Adipocyte (in vitro differentiated cells): ENCODE measurements at places on chromosomes 3 and 15.

DNA sequence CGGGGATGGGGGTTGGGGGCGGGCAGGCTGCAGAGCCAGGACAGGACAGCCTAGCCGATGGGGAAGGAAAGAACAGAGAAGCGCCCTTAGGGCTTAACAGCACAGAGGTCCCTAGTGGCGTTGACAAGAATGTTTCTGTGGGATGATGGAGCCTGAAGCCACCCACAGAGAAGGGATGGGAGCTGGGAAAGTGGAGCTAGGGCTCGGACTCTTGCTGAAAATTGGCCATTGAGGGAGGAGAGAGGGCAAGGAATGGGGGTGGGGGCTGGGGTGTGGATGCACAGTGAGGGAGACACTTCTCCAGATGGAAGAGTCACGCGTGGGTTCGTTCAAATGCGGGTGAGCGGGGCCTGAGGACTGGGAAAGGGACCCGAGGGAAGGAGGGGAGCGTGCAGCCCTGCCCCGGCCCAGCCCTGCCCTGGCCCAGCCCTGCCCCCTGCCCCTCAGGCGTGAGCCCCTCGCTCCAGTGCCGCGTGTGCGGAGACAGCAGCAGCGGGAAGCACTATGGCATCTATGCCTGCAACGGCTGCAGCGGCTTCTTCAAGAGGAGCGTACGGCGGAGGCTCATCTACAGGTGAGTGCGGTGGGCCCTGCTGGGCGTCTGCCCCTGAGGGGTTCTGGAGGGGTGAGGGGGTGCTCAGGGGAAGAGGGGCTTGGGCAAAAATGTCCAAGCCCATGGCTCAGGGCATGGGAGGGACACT is 832 bp downstream of the NR2E3 start:
- DNase-seq, result no peak

DNA sequence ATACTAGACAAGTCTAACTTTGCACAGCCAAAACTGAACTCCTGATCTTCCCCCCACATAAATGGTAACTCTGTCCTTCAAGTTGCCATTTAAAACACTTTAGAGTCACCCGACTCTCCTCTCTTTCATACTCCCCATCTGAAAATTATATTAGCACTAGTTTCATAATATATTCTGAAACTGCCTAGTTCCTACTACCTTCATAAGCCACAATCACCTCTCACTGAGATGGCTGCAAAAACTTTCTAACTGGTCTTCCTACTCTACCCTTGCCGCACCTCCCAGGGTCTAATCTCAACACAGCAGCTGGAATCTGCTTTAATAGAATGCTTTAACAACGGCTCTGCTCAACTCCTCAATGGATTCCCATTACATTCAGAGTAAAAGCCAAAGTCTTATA is 55.0 kb downstream of the GLB1 start:
- no peak for DNase-seq

DNA sequence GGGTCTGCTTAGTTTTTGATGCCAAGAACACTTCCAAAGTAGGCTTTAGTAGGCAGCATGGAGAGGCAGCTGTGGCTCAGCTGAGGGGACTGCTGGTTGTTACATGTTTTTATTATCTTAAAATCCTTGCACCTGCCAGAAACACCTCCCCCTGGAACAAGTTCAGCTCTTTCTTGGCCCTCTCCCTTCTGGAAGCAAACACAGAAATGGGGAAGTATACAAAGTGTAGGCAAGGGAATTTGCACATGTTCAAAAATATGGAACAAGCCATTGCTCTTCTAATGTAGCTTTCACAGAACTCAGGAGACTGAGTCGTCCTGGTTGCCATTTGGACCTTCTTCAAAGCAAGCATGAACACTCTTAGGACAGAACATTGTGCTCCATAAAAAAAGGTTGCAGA is 169.1 kb upstream of the SEMA6D start:
- no peak for DNase-seq

DNA sequence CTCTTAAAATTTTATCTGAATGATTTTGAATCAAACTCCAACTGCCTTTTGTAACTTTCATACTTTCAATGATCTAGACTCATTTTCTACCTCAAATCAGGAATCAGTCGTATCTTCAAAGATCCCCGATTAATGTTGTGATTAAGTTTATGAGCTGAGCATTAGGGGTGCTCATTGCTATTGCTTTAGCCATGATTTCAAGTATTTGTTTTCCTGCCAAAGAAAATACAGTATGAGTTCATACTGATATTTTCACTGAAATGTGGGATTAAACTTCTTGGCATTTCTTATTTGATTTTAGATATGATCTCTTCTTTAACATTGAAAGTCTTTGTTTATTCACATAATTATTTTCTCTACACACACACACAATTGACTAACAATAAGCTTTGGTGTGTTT is 785.6 kb downstream of the NTRK3 start:
- DNase-seq, result no peak

DNA sequence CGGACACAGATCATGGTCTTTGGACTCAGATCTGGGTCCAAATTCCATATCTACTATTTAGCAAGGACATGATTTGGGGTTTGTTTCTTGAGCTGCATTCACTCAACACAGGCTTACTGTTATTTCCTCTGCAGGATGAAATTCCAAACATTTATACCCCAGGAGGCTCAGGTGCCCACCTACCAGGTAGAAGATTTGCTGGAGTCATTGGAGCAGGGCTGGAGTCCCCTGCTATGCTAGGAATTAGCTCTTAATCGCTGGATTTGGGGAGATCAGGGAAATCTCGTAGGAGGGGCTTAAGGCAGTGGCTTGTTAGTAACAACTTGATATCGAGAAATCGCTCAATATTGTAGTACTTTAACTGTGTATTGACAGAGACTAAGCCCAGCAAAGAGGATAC is 193.0 kb downstream of the IL20RB start:
- no peak for DNase-seq

DNA sequence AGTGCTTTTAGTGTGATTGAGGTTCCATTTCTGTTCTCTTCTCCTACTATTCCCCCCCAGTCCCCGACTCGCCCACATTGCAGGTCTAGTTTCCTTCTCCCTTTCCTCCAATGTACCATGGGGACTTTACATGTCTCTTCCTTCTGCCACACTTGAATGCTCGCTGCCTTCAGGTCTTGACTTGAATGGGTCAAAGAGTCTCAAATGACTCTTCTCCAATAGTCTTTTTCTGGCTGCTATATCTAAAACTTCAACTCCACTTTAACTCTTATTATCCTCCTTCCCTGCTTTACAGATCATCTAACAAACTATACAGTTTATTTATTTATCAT is 213.9 kb upstream of the SLC2A2 start:
- DNase-seq, result no peak

DNA sequence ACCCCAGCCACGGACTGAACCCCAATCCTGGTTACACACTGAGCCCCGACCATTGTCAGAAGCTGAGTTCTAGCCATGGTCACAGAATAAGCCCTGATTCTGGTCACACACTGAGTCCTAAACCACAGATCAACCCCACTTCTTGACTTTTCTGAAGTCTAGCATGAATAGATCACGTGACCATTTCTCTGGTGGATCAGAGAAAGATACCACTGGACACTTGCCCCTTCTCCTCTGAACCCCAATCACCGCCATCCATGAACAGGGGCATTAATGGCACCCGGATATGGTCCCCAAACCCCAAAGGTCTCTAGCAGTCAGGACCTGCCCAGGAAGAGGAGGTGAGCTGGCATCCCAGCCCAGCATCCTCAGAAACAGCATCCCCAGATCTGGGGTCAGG is 9.1 kb downstream of the HCN4 start:
- no peak for DNase-seq

- DNase-seq, result no peak
Observed at GRCh38 chr3:141677701-141678100, 60.4 kb upstream of the RNF7 start.

DNA sequence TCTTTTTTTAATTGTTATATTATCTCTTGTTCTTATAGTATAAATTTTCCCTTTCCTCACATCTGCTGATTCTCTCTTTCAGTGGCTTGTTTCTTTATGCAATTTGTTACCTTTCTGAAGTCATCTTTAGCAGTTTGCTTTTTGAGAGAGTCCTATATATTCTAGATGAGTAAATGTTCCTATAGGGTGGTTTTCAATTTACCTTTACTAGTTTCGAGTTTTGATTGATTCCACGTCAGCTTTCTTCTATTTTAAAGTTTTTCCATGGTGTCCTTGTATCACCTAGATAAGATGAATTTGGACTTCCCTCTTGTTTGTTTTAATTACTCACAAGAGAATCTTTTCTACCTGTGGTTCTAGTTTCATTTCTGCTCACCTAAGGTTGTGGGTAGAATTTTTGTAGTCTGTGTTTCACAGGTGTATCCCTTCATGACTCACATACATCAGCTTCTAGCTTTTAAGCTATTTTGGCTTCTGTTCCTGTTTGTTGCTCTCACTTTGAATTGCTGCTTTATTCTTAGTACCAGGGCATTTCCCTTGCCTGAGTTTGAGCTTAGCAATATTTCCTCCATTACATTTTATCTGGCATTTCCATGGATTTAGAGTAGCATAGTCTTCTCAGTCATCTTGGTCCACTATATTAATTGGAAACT is 6.4 kb downstream of the TEX9 start:
- no peak for DNase-seq

DNA sequence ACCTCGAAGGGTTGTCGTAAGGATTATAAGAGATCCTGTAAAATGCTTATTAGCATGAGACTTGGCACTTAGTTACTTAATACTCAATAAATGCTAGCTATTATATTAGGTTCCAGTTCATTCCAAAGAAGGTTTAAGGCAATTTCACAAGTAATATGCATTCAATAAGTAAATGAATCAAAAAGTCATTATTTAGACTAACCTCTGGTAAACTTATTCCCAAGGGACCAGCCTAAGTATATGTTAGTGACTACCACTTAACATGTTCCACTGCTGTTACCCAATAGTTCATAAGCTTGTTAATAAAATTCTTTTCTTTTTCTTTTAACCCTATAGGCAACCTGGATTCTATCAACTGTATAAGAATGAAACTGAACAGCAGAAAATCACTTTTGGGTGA is 5.1 kb downstream of the PDCD10 start:
- no peak for DNase-seq

DNA sequence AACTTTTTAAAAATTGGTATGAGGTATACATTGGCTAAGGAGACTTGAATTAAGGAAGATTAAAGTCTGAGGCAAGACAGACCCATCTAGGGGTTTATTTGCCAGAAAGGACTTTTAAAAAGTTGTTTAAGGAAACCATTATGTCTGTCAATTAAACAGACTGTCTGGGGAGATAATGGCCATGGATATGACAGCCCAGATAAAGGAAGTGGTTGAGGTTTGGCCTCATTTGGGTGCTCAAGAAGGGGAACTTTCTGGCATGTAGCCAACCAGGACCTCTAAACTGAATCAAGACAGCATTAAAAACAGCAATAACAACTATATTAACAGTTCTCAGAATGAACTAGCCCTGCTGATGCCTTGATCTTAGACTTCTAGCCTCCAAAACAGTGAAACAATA is 9.9 kb upstream of the CD200R1L start:
- no peak for DNase-seq

GRCh38 chr3:30934208-30934550 is 39.7 kb upstream of the GADL1 start:
- peak; percentile 57 for DNase-seq

DNA sequence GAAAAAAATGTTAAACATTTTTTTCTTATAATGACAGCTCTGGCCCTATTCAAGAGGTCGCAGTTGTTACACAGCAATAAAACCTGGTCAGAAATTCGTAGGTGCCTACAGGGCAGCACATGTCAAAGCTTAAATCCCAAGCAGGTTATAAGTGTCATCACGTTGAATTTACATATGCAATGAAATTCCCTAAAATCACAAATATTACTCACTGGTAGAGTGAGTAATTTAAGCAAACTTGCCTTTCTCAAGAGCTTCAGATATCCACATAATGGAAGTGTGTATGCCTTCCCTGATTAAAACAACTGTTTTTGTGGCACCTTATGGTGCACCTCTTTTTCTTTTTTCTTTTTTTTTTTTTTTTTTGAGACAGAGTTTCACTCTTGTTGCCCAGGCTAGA is 90.7 kb upstream of the FNDC3B start:
- DNase-seq, result no peak

DNA sequence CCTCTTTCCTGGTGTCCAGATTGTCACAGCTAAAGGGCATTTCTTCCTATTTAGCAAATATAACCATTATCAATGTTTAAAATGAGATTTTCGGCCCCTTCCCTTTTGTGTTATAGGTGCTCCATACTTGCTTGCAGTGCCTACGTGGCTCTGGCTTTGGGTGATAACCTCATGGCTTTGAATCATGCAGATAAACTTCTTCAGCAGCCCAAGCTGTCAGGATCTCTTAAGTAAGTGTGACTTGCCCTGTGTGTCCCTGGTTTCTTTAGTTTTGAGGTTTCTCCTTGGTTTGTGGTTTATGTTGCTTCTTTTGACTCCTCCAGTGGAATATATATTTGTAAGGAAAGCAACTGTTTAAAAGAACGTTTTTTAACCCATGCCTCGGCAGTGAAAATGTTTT is 58.5 kb upstream of the TRIM71 start:
- DNase-seq, result no peak

GRCh38 chr15:38035701-38036100 is 101.3 kb downstream of the TMCO5A start:
- no peak for DNase-seq

GRCh38 chr3:107800710-107801109 is 277.9 kb downstream of the BBX start:
- DNase-seq, result peak; percentile 25

GRCh38 chr3:13013994-13014754 is 59.1 kb downstream of the IQSEC1 start:
- no peak for DNase-seq

DNA sequence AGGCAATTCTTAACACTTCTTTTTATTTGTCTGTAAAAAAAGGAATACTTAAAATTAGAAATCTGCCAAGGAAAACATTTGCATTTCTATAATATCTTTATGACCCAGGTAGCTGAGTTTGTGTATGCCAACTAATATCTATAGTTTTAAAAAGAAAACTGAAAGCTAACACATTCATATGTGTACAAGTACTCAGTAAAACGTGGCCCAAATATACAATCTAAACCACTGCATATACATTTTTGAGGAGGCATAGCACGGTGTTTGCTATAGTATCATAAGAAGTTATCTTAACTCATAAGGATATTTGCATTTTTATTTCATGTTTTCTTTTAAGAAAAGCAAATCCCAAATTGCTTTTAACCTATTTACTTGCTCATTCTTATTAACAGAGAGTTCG is 172.7 kb downstream of the ZBTB20 start:
- DNase-seq, result no peak

GRCh38 chr15:79015416-79015815 is 70.6 kb upstream of the CTSH start:
- DNase-seq, result no peak

DNA sequence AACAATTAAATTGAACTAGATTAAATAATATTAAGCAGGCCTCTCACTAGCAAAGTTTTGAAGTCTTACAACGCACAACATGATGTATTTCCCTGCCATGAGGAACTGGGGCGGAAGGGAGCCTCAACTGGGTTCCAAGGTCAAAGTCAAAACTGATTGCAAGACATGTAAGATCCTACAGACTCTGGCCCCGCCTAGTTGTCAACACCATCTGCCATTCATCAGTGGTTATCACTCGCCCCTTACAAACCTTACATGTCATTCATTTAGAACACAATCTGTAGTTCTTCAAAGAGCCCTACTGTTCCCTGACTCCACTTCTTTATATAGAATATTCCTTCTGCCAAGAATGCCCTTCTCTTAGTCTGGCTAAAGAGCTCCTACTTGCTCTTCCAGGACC is 10.0 kb downstream of the ATP13A3 start:
- DNase-seq, result no peak

- DNase-seq, result no peak
Observed at GRCh38 chr15:52217186-52217585, 26.0 kb upstream of the GNB5 start.

GRCh38 chr3:113552851-113553250 is 20.5 kb downstream of the SIDT1 start:
- DNase-seq, result no peak

- DNase-seq, result peak; percentile 83
Observed at GRCh38 chr3:61926923-61927322, 365.6 kb downstream of the PTPRG start.
